ENCODE measurements at places on chromosomes 6 and 20. TPM values are rescaled to one million over a fixed set of nuclear protein-coding genes. Genes with fewer than 3 reads are reported as not detected.

The PRICKLE4 gene
- not detected for polyA plus RNA-seq

The OLIG3 gene
- not detected for polyA plus RNA-seq

The SLC17A2 gene
- polyA plus RNA-seq = 32.3 TPM

The SLC22A16 gene
- not detected for polyA plus RNA-seq

The IL20RA gene
- polyA plus RNA-seq = 0.17 TPM
